ENCODE measurements at places on chromosomes 5 and 9.

- no peak for DNase-seq
Observed at GRCh38 chr9:133263557-133263956, 11.4 kb downstream of the ABO start.

GRCh38 chr5:162288647-162289296, 221.2 kb downstream of the GABRG2 start:
- no peak for DNase-seq

- DNase-seq: no peak
Observed at GRCh38 chr9:121559183-121559582, 59.5 kb upstream of the GGTA1 start.

DNA sequence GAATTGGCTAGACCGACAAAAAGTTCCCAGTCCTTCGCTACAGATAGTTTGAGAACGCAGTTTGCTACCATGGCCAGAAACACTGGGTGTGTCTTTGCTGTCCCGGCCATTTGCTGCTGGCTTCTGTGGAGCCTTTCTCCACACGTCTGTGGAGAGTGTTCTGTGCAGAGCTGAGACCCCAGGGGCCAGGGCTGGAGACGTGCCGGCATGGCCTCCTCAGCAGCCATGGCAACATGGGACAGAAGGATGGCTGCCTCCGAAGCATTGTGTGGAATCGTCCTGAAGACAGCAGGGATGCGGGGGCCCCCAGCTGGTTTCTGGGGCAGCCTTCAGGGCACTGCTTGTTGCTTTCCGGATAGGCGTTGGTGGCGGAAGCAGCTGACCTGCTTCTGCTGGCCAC, 142.8 kb downstream of the GADD45G start:
- no peak for DNase-seq

- DNase-seq: no peak
Observed at GRCh38 chr5:149871471-149871870, 73.1 kb downstream of the PDE6A start.

- no peak for DNase-seq
Observed at GRCh38 chr5:969408-969839, 39.2 kb upstream of the NKD2 start.
